SK-MEL-5 (cell line): ENCODE measurements at places on chromosomes 13 and 19.

DNA sequence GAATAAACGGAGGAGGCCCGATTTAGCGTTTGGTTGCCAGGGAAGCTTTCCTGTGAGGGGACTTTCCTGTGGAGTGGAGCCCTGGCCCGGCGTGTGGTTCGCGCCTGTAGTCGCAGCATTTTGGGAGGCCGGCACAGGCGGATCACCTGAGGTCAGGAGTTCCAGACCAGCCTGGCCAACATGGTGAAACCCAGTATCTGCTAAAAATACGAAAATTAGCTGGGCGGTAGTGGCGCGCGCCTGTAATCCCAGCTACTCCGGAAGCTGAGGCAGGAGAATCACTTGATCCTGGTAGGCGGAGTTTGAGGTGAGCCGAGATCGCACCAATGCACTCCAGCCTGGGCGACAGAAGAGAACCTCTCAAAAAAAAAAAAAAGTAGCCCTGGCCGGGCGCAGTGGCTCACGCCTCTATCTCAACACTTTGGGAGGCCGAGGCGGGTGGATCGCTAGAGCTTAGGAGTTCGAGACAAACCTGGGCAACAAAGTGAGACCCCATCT is 6.9 kb downstream of the KANK3 start:
- DNase-seq, result no peak

GRCh38 chr19:7817801-7818200 is 12.2 kb upstream of the EVI5L start:
- DNase-seq, result no peak

DNA sequence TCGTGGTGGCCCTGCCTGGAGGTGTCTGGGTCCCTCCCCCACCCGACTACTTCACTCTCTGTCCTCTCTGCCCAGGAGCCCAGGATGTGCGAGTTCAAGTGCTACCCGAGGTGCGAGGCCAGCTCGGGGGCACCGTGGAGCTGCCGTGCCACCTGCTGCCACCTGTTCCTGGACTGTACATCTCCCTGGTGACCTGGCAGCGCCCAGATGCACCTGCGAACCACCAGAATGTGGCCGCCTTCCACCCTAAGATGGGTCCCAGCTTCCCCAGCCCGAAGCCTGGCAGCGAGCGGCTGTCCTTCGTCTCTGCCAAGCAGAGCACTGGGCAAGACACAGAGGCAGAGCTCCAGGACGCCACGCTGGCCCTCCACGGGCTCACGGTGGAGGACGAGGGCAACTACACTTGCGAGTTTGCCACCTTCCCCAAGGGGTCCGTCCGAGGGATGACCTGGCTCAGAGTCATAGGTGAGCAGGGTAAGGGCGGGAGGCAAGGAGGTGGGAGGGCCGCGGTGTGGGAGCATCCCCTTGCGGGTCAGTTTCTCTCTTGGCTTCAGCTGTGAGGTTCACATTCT is 19.2 kb downstream of the NECTIN2 start:
- DNase-seq, result no peak

GRCh38 chr13:103003631-103004030 is 62.6 kb downstream of the SLC10A2 start:
- DNase-seq, result no peak

DNA sequence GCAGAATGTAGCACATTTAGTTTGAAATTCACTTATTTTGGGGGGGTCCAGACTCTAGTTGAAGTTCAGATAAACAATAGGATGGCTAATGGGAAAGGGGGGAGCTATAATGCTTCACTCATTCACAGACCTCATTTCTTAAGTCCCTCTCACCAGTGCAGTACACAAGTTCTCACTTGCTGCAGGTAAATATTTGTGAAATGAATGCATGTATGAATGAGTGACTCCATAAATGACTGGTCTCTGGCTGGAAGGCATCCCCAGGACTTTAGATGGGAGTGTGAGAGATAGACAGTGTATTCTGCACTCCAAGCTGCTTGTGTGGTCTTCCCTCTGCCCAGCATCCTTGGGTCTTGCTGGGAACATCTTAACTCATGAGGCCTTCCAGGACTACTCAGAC is 169.2 kb downstream of the ZIC5 start:
- no peak for DNase-seq

DNA sequence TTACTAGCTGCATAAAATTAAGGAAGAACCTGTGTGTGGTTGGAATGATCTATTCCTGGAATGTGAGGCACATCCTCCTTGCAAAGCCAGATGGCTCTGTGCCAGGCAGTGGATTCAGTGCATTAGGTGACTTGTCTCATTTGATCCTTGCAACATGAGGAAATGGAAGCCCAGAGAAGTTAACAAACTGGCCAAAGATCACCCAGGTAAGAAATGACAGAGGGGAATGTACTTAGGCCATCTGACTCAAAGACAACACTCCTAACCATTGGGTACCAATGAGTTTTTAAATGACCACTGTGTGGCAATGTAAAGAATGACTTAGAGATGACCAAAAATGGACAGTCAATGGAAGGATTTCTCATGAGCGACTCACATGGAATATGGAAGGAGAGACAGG is 114.2 kb upstream of the RXFP2 start:
- DNase-seq, result no peak

GRCh38 chr13:98839856-98840769 is 87.6 kb upstream of the SLC15A1 start:
- peak; percentile 73 for DNase-seq
